ENCODE measurements at places on chromosomes 2 and 18.

- no peak for DNase-seq
Measured at GRCh38 chr2:19380532-19380931, 22.1 kb upstream of the OSR1 start.

DNA sequence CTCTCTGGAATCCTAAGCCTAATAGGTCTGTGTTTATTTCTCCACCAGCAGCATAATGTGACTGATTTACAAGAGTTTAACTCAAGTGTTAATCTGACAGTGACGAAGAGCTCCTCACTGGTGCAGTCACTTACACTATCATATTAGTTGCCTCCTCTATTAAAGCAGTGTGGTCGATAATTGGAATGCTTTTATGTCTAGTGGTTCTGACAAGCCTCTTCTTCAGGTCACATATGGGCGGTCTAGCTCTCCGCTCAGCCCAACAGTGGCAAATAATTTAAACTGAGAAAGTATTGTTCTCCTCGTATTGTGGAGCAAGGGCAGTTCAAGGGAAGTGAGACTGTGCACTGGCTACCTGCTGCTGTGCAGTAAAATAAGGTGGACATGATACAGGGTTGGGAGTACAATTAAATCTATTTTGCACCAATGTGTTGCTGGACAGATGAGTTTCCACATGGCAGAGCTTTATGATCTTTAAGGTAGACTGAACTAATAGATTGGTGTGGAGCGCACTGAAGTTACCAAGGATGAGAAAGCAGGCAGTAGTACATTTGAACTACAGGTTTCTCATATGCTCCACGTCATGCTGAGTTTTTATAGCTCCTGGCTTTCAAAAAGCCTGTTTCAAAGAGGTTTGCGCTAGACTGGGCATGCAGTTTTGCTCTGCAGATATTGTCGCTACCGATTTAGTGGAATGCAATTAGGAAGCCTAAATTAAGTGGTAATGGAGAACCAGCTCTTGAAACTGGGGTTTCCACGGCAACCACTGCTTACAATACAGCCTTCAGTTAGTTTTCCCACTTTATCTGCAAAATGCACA is 151.7 kb upstream of the POU3F3 start:
- DNase-seq = no peak

DNA sequence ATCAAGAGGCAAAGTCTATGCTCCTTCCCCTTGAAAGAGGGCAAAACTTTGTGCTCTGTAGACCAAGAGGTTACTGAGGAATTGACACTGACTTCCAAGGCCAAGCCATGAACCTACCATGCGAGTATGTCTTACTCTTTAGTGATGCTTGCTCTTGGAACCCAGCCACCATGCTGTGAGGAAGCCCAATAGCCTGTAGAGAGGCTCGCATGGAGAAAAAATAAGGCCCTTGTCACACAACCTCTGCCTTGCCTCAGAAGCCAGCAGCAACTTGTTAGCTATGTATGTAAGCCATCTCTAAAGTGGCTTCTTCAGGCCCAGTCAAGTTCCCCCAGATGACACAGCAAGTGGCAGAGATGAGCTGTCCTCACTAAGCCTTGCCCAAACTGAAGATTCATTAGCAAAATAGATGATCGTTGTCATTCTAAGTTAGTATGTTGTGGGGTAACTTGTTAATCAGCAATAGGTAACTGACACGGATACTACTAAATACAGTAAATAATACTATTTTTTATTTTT is 66.1 kb upstream of the RGPD5 start:
- no peak for DNase-seq

DNA sequence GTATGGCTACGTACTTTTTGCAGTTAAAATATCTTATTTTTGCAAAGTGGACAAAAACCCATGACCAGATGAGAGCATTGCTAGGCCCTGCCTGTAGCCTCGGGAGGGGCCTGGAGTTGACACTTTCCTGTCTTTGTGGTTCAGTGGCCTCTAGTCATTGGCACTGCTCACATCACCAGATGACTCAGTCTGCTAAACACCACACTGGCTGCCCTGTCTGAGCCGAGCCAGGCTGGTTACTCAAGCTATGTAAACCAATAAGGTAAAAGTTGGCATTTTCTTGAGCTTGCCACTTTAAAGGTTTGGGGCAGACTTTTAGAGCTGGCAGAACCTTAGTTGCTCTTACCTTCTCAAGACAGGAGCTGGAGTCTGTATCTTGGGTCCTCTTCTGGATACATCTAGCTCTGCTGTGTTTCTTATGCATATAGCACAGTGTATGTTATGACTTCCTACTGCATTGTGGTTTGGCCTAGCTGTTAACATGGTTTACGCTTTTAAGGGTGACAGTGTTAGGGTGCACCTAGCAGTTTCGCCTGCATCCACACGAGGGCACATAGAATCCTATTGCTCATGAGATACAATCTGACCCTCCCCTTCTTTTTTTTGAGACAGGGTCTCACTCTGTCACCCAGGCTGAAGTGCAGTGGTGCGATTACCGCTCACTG is 76.4 kb downstream of the AP1S3 start:
- DNase-seq = no peak

DNA sequence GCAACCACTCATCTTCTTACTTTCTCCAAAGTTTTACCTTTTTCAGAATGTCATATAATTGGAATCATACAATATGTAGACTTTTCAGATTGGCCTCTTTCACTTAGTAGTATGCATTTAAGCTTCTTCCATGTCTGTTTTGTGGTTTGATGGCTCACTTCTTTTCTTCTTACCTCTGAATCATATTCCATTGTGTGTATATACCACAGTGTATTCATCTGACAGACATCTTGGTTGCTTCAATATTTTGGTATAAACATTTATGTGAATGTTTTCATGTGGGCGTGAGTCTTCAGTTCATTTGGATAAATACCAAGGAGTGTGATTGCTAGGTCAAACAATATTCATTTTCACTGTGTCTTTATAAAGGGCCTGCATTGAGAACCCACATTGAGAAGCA is 136.1 kb upstream of the NOSTRIN start:
- DNase-seq = no peak

Measured in T follicular helper cell (primary cell).